ENCODE measurements at places on chromosomes 7 and 10.

GRCh38 chr7:2559283-2559950, 638 bp downstream of the IQCE start:
- no peak for DNase-seq

GRCh38 chr7:151016942-151017341, 7.4 kb downstream of the ATG9B start:
- no peak for DNase-seq

DNA sequence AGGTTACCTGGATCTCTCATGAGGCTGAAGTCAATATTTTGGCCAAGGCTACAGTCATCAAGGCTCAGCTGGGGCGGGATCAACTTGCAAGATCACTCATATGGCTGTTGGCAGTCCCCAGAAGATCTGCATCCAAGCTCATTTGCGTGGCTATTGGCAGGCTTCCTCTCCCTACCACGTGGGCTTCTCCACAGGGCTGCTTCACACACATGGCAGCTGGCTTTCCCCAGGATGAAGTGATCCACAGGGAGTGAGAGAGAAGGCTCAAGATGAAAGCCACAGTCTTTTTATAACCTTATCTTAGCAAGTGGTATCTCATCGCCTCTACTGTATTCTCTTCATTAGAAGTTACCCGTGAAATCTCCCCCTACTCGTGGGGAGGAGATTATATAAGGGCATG, 167.4 kb downstream of the TMEM26 start:
- DNase-seq, result no peak

GRCh38 chr7:28858206-28858605, 99.9 kb downstream of the TRIL start:
- no peak for DNase-seq

DNA sequence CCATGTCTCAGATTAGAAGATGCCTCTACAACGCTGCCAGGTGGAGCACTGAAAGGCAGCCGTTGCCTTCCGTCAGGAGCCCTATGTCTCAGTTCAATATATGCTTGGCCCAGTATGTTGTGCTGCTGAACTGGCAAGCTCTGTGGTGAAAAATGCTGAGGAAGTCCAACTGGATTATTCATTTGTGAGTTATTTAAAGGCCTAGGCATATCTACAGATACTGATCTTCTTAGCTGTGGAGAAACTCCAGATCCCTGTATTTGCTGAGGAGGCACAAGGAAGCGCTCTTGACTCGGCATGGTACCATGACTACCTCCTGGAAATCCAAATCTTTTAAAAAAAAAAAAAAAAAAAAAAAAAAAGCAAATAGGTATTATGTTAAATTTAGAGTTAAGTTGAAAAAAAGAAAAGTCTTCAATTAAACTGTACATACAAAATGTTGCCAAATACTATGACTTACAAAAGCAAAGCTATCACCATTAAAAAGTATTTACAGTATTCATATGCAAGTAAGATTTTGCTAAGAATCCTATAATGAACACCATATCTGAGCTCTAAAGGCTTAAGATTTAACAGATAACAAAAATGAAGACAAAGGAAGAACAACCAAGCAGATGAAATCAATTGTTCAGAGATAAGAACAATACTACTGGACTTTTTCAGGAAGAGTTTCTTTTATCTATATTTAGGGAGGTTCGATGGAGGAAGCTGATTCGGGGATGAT, 152.4 kb downstream of the GALNT11 start:
- DNase-seq, result no peak

GRCh38 chr7:84654273-84654672, 459.7 kb upstream of the SEMA3A start:
- no peak for DNase-seq

DNA sequence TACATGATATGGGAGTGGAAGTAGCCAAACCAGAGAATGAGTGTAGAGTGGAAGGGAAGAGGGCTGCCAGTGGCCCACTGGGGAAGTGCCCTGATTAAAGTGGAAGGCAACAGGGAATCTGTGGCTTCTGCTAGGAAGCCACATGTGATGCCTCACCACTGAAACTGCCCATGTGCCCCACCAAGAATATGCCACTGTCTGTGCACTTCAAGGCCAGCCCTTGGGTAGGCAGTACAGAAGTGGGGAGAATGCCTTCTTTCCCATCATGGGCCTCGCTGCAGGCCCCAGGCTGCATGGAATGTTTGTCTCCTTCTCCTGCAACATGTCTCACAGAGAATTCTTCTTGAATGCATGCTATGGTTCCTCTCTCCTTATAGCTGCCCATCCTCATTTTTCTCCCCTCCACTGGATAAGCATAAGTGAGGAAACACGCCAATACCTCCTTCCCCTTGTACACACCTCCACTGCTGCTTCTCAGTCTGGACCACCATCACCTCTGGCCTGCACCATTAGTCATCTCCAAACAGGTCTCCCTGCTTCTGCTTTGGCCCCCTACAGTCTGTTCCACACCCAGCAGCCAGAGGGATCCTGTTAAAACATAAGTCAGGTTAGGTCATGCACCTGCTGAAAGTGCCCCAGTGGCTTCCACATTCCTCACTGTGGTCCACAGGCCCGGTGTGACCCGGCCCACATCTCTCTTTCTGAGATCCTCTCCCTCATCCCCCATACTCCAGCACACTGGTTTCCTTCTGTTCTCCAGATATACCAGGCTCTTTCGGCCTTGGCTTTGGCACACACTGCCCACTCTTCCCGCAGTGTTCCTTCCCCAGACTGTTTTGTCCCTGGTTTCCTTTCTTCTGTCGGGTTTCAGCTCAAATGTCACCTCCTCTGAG, 37.1 kb downstream of the SNX10 start:
- DNase-seq, result no peak

DNA sequence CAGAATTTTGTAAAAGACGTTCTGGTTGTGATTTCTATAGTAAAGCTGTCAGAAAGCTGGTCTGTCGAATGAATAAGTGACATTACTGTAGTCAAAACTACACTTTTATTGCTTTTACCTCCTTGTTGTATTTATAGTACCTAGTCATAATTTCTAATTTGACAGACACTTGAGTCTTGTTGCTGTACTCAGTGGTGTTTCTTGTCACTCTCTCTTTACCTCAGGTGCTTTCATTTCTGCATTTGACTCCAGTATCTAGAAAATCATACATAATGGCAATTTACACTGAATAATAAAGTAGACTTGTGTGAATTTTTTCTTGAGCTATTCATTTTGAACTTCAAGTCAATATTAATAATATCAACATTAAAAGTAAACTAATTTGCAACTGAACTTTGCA, 257.6 kb upstream of the TEX47 start:
- DNase-seq, result no peak

DNA sequence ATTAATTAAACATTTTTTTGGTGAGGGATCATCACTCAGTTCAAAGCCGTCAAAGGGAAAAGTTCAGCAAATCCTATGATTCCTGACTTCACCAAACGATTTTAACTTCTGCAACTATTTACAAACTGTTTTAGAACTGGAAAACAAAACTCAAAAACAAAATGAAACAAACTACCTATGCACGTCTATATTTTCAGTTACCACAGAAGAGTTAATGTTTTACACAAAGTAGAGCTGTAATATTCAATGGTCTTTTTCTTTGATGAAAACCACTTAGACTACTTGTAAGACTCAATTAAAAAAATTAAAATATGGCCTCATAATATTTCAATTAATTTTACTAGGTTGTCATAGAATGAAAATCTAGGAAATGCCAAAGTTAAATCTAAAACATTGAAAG, 131.5 kb downstream of the ATE1 start:
- no peak for DNase-seq

- DNase-seq, result no peak
Measured at GRCh38 chr7:23356726-23357125, 57.6 kb downstream of the MALSU1 start.

DNA sequence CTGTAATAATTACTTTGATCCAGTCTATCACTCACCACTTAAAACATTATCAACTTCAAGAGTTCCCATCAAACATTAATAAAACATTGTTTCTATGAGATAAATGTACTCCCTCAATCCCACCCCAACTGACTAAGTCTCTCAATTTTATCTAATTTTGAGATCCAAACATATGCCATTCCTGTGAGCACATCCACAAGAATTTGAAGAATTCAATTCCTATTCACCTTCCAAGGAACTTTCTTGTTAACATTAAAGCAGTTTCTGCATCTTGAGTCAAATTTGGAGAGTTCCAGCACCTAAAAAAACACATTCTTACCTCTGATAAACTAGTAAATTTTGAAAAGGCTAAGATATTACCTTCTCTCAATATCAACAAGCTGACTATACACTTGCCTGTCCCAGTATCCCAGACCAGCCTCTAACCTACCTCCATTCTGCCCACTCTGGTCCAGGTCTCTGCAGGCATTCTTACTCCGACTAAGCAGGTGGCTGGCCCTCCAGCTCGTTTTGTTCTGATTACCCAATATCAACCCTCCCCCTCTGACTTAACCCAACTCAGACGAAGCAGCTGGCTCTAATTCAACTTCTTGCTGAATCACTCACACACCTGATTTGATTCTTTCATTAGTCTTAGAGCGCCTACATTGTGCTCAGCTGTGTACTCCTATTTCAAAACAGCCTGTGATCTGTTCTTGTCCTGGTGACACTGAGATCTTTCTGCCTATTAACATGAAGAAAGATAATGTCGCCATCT, 275.2 kb downstream of the IPMK start:
- no peak for DNase-seq

DNA sequence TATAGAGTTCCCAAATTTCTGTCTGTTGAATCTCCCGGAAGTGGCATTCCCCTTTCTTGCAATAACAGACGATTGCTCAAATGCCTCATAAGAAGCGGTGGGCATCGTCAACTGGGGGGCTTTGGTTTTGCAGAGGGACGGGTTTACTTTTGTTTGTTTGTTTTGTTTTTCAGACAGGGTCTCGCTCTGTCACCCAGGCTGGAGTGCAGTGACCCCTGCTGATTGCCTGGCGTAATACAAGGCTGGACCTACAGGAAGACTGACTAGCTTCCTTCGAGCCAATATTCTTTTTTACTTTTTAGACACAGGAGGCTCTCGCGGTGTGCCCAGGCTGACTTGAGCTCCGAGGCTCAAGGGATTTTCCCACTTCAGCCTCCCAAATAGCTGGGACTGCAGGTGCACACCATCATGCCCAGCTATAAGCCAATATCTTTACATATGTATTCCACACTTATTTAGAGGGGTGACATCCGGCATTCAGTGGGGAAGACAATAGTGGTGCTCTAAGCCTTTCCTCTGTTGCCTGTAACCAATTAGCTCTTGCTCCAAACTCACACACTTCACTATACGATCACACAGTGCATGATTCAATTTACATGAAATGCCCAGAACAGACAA, 58.1 kb downstream of the FHIP2A start:
- no peak for DNase-seq

DNA sequence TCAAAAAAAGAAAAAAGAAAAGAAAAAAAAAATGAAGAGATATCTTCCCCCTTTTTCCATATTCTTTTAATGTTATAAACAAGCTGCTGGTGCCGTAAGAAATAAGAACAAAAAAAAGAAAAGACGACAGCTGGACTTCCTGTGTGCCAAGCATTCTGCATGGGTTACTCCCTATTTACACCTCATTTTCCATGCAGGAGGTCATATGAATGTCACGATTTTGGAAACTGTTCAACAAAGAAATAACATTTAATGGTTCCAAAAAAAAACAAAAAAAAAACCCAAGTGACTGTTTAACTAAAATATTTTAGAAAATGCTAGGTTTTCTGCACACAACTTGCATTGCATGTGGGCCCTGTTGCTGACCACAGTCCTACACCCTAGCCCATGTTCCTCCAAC, 159.3 kb downstream of the TNS3 start:
- no peak for DNase-seq

- DNase-seq, result no peak
Measured at GRCh38 chr10:21737106-21737505, 203.1 kb downstream of the MLLT10 start.

GRCh38 chr7:84820481-84820880, 366.4 kb downstream of the SEMA3D start:
- DNase-seq, result no peak

GRCh38 chr7:12518920-12519681, 51.4 kb upstream of the SCIN start:
- DNase-seq, result no peak

DNA sequence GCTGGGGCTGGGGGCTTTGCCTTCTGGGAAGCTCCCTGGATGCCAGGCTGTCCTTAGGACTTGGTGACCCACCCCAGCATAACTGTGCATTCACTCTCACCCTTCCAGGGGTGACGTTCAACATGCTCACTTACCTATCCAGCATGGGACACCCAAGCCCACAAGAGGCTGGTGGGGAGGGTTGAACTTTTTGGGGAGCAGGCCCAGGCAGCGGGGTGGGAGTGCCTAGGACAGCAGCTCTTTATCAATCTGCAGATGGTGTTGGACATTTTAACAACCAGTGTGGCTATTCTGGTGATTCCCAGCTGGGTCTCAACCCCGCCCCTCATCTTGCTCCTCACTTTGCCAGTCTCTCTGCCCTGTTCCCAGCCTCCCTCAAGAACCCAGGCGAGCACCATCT, 86.4 kb downstream of the CDH23 start:
- no peak for DNase-seq

DNA sequence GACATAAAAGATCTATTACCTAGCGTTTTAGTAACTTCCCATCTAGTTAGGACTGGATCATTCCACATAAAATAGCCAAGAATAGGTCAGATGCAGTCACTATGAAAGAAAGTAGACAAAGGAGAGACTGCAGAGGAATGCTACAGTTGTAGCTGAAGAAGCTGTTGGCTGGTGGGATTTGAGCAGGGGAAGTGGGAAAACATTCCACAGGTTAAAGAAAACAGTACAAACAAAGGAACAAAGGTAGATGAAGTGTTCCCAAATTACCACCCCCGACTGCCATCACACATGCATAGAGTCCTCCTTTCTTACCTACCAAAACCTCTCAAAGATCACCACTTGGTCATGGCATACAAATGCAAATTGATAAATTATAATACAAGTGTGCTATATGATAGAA, 41.8 kb downstream of the DLD start:
- no peak for DNase-seq

Data from activated CD4-positive, alpha-beta T cell treated with anti-CD3 and anti-CD28 coated beads, Interleukin-2, amount 50 U/mL, for 24 hours (primary cell).